ENCODE measurements at places on chromosomes 12 and 14. TPM values are rescaled to one million over a fixed set of nuclear protein-coding genes. Genes with fewer than 3 reads are reported as not detected.

Gene SLC5A8
- not detected for total RNA-seq

Gene CFAP54
- total RNA-seq = not detected

DNA sequence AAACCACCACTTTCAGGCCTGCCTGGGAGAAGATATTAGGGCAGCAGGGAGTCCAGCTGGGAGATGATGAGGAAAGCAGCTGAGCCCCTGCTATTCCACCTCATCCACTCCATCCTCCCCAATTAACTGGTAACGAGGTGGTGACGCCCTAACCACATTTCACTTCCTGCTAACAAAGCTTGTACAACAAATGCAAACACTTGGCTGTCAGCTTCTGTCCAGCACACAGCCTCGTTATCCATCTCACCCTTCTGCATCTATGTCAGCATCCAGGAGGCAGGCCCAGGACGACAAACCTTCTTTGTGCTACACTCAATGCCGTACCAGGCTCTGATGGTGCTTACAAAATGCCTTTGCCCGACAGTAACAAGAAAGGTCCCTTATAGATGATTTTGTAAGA is 225.4 kb downstream of the APAF1 start:
- no peak for DNase-seq

GRCh38 chr12:114625294-114625851 is 58.6 kb downstream of the TBX3 start:
- DNase-seq = peak; percentile 70

GRCh38 chr12:106147956-106148355 is 9.2 kb upstream of the NUAK1 start:
- DNase-seq = no peak

DNA sequence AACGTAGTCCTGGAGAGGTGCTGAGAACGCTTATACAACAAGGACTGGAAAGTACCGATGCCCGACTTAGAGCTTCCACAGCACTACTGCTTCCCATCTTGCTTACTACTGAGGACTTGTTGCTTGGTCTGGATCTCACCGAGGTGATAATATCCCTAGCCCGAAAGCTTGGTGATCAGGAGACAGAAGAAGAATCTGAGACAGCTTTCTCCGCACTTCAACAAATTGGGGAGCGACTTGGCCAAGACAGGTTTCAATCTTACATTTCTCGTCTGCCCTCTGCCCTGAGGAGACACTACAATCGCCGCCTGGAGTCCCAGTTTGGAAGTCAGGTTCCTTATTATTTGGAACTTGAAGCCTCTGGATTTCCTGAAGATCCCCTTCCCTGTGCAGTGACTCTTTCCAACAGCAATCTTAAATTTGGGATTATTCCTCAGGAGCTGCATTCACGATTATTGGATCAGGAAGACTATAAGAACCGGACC is 1.1 kb downstream of the TOGARAM1 start:
- DNase-seq = no peak

GRCh38 chr14:56900726-56901125 is 90.4 kb upstream of the OTX2 start:
- no peak for DNase-seq

GRCh38 chr14:49617852-49618519 is 2.4 kb downstream of the RPL36AL start:
- no peak for DNase-seq

- DNase-seq = peak; percentile 76
Measured at GRCh38 chr14:53509276-53510244, 356.4 kb upstream of the DDHD1 start.
